A172 (cell line): ENCODE measurements at places on chromosomes 5 and 9. TPM values are rescaled to one million over a fixed set of nuclear protein-coding genes. Genes with fewer than 3 reads are reported as not detected.

DNA sequence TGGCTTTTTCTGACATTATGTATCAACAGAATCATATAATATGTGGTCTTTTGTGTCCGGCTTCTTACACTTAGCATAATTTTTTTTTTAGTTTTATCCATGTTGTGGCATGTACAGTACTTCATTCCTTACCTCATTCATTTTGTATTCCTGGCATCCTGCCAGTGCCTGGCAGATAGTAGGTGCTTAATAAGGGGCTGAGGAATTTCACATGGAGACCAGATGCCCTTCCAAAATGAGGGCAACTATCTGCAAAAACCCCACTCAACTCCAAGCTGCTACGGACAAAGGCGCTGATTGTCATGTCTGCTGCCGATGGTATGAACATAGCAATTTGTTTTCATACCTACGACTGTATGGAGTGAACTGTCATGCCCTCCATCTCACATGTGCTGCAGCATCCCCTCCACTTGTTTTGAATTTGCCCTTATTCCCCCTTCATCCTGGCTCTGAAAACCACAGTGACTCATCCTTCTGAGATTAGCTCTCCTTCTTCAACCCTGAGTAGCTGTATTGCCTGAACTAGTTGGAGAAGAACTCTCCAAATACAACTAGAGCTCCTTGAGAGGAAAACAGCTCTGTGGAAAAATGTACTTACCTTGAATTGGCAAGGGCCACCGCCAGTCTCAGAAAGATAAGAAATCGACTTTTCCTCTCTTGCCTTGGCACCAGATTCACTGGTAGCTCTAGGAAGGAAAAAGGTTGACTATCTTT lies 41.3 kb upstream of the FOXE1 start:
- peak; percentile 75 for DNase-seq

DNA sequence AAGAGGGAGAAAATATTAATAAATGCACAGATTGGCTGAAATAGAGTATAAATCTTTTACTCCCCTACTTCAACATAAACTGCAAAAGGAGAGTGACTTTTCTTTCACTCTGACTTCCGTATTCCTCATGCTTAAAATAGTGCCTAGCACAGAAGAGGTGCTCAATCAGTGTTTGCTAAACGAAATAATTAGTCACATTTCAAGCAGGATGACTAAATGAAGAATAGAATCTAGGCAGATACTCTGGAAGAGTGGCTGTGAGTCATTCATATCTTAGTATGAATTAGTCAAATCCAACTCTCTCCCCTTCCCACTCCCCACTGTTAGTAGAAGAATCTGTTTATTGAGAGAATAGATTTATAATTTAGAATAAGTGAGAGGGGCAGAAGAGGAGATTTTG lies 4.8 kb downstream of the CD274 start:
- DNase-seq: peak; percentile 78

The TNFSF8 gene
- not detected in 2 replicates for total RNA-seq

DNA sequence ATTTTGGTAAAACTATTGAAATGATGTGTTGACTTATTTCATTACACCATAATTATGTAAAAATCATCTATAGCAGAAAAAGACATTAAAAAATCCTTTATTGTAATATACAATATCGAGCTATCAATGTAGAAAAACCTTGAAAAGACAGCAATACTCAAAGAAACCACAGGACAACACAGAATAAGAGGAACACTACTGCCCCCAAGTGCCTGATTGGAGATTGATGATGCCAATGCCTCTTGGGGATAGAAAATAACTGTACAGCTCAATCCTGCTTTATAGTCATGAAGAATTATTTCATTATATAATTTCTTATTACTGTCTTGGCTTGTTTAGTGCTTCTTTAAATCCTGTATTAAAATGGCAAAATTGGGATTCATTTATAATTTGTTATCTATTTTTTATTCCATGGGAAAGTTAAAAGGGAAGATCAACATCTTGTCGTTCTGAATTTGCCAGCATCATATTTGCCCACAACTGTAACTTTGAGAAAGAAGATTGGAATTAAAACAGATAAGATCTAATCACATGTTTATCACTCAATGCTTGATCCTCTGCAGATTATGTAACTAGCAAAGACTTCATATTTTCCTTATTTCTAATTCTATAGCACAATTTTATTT lies 337.5 kb downstream of the CDH9 start:
- peak; percentile 70 for DNase-seq

DNA sequence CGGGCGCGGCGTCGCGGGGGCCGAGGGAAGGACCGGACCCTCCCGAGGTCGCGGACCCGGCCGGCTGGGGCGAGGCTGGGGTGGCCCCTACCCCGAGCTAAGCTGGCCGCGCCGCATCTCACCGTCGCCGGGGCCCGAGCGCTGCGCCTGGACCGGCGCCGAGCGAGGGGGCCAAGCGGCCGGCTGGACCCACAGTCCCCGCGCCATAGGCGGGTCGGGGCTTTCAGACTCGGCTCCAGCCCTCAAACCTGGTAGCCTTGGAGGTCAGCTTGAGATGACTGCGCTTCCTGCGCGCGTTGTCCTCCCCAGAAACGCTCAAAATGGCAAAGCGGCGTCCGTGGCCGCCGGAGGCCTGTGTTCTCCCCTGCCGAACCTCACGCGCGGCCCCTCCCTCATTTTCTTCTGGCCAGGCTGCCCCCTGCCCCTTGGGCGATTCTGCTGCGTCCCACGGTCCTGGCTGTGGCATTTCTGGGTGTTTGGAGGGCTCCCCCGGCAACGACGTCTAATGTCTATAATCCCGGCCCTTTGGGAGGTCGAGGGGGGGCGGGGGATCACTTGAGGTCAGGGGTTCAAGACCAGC lies 8.7 kb upstream of the GRIN1 start:
- peak; percentile 41 for DNase-seq

- DNase-seq: no peak
These were observed 3.9 kb downstream of the FAM13B start for GRCh38 chr5:138028971-138029365.

GRCh38 chr5:95862671-95863382 lies 40.3 kb upstream of the GLRX start:
- no peak for DNase-seq

- DNase-seq: no peak
These were observed 46.7 kb upstream of the RIOK2 start for GRCh38 chr5:97229688-97230285.

DNA sequence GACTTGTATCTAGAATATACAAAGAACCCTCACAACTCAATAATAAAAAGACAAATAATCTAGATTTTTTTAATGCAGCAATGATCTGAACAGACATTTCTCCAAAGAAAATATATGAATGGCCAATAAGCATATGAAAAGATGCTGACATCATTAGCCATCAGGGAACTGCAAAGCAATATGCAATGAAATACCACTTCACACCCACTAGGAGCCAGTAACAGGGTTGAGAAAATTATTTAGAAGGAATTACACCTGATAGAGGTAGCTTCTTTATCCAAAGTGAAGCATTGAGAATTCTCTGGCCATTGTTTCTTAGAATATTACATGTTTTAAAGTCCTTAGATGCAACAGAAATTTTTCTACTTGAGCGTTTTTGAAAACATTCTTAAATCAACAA lies 316.9 kb downstream of the KCNN2 start:
- no peak for DNase-seq

The OTP gene
- total RNA-seq: not detected in 2 replicates

GRCh38 chr5:173888473-173889131 lies 453 bp downstream of the CPEB4 start:
- DNase-seq: peak; percentile 35

The MYO10 gene
- 5.2 and 9.4 TPM in 2 replicates for total RNA-seq

DNA sequence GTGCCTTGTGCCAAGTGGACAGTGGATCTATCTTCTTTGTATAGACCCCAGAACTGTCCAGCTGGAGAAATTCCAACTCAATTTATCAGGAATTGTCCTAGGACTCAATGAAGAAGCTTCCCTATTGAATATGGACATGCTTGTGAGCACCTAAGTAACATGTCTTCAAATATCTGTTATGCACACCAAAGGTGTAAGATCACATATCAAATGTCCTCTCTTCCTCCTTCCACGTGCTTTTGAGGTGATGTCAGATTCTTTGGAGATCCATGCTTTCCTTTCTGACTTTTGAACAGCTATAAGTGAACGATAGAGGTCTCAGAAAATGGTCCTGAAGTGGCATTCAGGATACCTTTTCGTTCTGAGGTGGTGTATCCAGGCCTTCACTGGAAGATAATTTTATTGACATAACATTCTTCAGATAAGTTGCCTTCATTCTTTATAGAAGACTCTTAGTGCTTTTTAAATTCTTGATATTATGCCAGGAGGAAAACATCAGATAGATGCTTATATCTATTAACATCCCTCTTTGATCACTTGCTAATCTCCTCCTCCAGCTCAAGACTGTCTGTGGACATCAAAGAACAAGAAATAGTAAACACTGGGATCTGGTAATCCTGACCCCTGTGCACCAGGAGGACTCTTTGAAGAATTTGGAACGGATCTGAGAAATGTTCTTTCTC lies 246.4 kb downstream of the SMARCA2 start:
- no peak for DNase-seq

The RAD23B gene
- total RNA-seq: 135 and 142 TPM in 2 replicates

The NIPSNAP3A gene
- 103 and 105 TPM in 2 replicates for total RNA-seq
